Metanephros (tissue), 2 donors: ENCODE measurements at places on chromosomes 4 and X. TPM values are rescaled to one million over a fixed set of nuclear protein-coding genes. Genes with fewer than 3 reads are reported as not detected.

The CFP gene
- 6.4 TPM for total RNA-seq

The PDHA2 gene
- not detected for total RNA-seq

The LINC00632 gene
- total RNA-seq, result 33.0 TPM

The RNF150 gene
- total RNA-seq, result 47.2 TPM

The TTC29 gene
- total RNA-seq, result 0.99 TPM

The PCDH19 gene
- 1.8 TPM for total RNA-seq

The SPIN4 gene
- total RNA-seq, result 10.3 TPM
